ENCODE measurements at places on chromosomes 2 and 18.
A peak's percentile ranks its signal among the peaks of the same experiment; 100 is the strongest.

DNA sequence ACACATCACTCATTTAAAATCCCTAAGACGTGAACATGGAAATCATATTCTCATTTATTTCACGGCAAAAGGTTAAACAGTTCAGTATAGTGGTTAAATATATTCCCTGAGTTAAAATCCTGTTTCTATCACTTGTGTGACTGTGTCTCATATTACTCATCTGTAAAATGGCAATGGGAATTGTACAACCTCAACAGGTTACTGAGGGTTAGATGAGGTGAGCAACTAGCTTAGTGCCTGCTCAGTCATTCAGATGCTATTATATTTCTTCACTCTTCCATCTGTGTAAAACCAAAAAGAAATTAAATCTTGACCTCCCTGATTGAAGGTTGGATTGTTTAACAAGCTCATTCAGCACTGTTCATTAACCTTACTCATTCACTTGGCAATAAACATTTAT is 212.4 kb upstream of the STK17B start:
- DNase-seq: no peak

- no peak for DNase-seq
These were observed 51.9 kb downstream of the PTPRM start for GRCh38 chr18:7618891-7619442.

- DNase-seq: no peak
These were observed 302.3 kb upstream of the FANCL start for GRCh38 chr2:58543442-58543841.

DNA sequence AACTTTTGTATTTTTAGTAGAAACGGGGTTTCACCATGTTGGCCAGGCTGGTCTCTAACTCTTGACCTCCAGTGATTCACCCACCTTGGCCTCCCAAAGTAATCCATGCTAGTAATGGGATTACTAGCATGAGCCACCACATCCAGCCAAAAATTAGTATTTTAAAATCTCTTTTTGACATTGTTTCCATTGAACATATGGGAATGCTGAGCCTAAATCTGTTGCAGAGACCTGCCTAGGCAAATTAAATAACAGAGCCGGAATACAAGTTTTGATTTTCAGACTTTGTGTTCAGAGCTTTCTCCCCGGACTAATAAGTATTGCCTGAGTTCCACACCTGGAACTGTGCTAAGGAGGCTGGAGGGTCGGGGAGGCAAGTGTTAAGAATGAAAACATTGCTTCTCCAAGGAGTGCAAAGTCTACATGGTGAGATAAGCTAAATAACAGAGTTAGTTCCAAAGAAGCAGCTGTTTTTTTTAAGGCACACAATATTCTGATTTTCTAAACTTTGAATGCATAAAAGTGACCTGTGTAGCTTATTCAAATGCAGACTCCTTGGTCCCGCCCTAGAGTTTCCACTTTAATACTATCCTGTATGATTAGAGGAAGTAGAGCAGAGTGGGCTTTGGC is 150.6 kb upstream of the CELF4 start:
- no peak for DNase-seq

GRCh38 chr2:12932192-12932591 is 215.5 kb downstream of the TRIB2 start:
- DNase-seq: no peak

- DNase-seq: no peak
These were observed 10.5 kb downstream of the PLEK start for GRCh38 chr2:68375582-68375981.

- DNase-seq: no peak
These were observed 38.6 kb downstream of the MARCHF7 start for GRCh38 chr2:159750873-159751272.

DNA sequence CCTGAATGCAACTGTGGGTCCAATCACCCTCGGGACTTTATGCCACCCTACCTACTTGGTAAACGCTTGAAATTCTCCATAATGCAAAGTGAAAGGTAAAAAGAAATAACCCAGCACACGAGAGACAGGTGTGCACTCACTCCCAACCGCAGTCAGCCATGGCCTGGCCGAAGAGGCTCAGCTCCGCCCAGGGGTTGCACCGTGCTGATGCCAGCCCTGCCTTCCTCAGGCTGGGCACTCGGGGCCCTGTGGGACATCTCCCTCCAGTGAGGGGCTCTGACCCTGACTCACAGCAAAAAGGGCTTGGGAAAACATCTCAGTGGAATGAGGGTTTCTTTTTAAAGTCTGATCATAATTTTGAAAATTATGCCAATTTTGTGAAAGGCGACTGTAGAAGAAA is 13.3 kb downstream of the SLC66A2 start:
- DNase-seq: no peak

DNA sequence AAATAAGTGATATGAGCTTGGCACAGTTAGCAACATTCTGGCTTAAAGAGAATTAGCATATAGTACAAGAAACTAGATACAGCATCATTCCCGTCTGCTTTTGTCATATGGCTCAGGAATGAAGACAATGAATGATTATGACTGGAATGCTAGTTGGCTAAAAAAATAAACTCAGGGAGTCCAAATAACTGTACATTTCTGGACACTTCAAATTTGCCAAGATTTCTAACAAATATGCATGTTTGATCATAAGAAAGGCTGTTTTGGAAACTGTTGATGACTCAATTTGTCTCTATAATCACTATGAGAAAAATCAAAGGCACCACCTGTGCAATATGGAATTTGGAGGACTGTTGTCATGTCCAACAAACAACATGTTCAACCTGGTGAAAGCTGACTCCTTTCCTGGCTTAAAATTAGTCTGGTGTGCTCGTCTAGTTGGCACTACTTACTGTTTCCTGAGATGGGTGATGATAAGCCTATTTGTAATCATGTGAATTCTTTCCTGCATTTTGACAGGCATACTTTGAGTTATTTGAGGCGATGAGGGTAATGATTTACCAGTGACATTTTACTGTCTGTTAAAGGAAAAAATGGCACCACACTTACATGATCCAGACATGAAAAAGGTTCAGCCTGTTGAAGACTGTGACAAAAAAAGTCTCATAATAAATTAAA is 133.9 kb upstream of the CDH20 start:
- no peak for DNase-seq

GRCh38 chr2:68469935-68470334 is 2.5 kb downstream of the APLF start:
- DNase-seq: no peak

GRCh38 chr2:164898475-164898874 is 56.9 kb downstream of the SLC38A11 start:
- DNase-seq: no peak

GRCh38 chr18:11785444-11786055 is 65.7 kb upstream of the CHMP1B start:
- no peak for DNase-seq

- DNase-seq: no peak
These were observed 160.4 kb downstream of the DOCK10 start for GRCh38 chr2:224881846-224882245.

DNA sequence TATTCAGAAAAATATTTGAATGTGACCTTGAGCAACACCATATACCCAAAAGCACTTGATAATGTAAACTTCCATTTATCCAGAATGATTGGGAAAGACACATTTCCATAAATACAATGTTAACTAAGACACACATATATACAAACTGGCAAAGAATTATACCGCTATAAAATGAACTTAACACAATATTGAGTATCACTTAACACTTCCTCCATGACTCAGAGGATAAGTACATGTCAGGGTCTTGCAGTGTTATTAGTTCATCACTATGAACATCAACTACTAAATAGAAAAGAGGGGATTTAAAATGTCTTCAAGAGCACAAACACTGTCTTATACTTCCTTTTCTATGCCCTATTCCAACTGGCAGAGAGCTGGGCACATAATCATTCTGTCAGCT is 18.6 kb downstream of the WDSUB1 start:
- no peak for DNase-seq

- no peak for DNase-seq
These were observed 44.0 kb downstream of the CIB4 start for GRCh38 chr2:26597197-26597596.

GRCh38 chr2:179265082-179265510 is 464 bp upstream of the SESTD1 start:
- DNase-seq: no peak

DNA sequence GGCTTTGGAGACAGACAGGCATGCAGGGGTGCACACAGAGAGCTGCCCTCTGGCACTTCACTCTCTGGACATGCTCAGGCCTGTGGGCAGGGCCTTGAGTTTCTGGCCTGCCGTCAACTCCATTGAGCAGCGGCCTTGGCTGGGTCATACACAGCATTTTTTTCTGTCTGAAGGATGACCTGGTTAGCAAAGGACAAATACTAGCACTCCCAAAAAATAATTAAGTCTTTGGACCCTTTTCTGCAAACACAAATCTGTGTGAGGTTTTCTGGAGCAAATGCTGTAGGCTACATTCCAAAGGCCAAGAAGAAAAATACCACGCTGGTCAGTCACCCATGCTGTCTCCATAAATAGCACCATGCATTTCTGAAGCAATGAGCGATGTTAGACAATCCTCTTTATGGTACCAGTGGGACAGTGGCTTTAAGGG is 124.7 kb upstream of the CTAGE1 start:
- peak; percentile 20 for DNase-seq

- DNase-seq: no peak
These were observed 31.2 kb downstream of the STAMBP start for GRCh38 chr2:73859721-73860586.

DNA sequence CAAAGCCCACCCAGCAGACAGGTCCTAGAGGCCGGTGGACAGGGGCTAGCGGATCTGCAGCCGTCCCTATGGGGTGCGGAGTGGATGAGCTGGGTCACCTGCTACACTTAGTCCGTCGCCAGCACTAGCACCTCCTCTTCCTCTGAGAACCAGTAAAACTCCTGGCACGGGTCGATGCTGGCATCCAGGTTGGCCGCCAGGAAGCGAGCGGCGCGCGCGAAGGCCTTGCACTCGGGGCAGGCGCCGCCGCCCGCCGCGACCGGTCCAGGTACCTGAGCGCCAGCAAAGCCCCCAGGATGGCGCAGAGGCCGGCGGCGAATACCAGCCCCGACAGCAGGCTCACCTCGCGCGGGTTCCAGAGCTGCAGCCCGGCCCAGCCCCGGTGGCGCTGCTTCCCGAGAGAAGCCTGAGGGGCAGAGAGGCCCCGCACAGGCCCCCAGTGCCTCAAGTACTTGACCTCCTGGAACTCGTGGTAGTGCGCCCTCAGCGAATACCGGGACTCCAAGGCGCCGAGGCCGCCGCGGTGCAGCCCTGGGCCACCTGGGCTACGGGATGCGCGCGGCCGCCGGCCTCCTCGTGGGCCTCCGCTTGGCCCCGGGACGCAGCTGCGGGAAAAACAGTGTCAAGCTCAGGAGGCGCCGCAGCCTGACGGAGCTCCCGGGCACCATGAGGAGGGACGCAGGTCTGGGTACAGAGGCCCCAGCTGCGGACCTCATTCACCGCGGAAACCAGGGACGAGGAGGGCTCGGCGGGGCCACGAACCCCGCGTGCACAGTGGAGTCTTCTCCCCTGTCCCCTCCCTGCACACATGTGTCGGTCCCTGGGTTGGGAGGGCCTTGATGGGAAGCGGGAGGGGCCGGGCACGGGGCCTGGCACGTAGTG is 27.5 kb upstream of the ALPP start:
- no peak for DNase-seq

- no peak for DNase-seq
These were observed 38.5 kb downstream of the LPIN1 start for GRCh38 chr2:11784747-11785610.

DNA sequence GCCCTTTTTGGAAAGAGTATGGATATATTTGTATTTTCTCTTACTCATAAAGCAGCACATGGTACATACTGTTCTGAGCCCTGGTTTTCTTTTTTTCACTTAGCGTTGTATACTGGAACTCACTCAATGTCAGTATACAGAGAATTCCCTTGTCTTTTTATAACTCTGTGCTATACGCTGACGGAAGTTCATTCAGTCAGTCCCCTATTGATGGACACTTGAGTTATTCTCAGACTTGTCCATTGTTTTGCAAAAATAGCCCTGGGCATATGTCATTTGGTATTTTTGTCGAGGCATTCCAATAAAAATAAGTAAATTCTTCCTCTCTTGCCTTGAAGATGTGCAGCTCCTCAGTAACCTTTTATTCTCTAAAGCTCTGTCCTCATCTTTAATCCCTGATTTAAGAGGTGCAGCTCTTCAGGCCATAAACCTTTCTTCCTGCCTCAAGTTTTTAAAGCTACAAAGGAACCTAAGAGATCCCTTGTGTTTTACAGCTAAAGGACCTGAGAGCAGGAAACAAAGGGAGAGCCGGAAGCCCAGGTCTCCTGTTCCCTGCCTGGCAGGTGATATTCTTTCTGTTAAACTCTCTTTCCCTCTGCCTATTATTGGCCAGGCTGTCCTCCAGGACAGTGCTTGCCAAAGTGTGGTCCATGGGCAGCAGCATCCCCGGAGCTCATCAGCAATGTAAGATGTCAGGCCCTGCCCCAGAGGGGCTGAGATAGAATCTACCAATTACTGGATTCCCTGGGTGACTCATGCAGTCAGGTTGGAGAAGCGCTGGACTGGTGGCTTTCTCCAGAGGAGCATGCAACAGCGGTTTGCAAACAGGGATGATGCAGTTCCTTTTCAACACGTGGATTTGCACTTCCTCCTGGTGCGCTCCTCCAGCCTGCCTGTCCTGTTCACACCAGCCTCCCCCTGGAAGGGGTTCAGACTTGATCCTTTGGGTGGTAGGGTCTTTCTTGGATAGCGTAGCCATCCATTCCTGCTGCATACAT is 158.0 kb downstream of the NEDD4L start:
- DNase-seq: no peak

GRCh38 chr2:226694586-226695284 is 104.9 kb downstream of the IRS1 start:
- DNase-seq: no peak

GRCh38 chr2:15112216-15112615 is 448.9 kb downstream of the NBAS start:
- DNase-seq: no peak

DNA sequence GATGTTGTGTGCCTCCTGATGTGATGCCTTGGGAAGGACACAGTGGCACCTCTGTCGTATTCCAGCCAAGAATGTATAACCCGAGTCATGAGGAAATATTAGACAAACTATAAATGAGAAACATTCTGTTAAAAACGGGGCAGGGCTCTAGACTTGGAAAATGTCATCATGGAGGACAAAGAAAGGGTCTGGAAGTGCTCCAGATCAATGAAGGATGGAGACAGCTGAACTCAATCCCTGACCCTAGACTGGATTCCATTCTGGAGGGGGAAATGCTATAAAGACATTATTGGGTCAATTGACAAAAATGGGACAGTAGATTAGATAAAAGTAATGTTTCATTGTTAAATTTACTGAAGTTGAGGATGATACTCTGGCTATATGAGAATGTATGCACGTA is 92.1 kb downstream of the SLC4A3 start:
- no peak for DNase-seq

GRCh38 chr2:54641988-54642387 is 81.5 kb upstream of the EML6 start:
- no peak for DNase-seq

DNA sequence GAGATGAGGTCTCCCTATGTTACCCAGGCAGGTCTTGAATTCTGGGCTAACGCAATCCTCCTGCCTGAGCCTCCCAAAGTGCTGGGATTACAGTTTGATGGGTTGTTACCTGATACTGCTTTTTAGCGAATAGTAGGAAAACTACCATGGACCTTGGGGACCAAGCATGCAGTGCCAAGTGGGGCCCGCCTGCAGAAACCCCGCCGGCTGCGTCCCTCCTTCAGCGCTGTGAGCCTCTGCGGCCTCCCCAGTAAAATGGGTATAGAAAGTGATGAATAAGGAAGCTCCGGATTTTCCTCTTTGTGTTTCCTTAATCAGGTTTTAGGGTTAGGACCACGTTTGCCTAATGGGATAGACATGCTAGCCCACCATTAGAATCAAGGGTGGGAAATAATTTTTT is 30.4 kb downstream of the RAMP1 start:
- no peak for DNase-seq

All from gastrocnemius medialis (tissue), 4 donors.